EH (cell line): ENCODE measurements at places on chromosomes 12 and 14.

- DNase-seq: peak; percentile 51
These were observed 124.6 kb downstream of the KICS2 start for GRCh38 chr12:64097366-64098105.

- peak; percentile 64 for DNase-seq
These were observed 197.5 kb upstream of the TMEM132C start for GRCh38 chr12:128069359-128069997.

GRCh38 chr12:132551641-132552031 is 58.7 kb downstream of the LRCOL1 start:
- DNase-seq: no peak

GRCh38 chr12:122013136-122013535 is 8.5 kb upstream of the BCL7A start:
- DNase-seq: no peak

DNA sequence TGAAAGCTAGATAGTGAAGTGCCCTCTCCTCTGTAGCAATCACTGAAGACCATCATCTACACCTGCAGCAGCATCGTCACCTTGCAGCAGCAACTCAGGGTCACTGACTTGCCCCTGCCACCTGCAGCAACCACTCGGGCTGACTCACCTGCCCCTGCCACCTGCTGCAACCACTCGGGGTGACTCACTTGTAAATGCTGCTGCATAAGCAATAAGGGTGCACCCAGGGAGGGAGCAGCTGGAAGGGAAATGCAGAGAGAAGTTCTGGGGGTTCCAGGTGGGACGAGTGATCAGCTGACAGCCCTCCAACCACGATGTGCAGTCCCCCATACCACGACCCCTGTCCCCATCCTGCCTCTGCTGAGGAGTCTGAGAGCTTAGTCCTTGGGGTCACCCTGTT is 357.1 kb upstream of the SFSWAP start:
- DNase-seq: no peak

GRCh38 chr14:29227631-29228030 is 461.0 kb downstream of the FOXG1 start:
- peak; percentile 37 for DNase-seq

DNA sequence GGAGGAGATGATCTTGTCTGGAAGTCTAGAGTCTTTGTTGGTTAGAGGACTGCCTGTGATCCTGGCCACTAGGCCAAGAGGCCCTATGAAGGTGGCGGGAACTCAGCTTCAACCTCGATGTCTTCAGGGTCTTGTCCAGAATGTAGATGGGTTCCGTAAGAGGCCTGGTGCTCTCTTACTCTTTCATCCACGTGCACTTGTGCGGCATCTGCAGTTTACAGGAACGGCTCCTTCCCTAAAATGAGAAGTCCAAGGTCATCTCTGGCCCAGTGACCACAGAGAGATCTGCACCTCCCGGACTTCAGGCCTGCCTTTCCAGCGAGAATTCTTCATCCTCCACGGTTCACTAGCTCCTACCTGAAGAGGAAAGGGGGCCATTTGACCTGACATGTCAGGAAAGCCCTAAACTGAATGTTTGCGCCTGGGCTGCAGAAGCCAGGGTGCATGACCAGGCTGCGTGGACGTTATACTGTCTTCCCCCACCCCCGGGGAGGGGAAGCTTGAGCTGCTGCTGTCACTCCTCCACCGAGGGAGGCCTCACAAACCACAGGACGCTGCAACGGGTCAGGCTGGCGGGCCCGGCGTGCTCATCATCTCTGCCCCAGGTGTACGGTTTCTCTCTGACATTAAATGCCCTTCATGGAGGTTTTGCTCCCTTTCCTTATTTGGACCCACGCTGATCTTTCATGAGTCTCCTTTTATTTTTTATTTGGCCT is 17.7 kb downstream of the WNT5B start:
- no peak for DNase-seq

DNA sequence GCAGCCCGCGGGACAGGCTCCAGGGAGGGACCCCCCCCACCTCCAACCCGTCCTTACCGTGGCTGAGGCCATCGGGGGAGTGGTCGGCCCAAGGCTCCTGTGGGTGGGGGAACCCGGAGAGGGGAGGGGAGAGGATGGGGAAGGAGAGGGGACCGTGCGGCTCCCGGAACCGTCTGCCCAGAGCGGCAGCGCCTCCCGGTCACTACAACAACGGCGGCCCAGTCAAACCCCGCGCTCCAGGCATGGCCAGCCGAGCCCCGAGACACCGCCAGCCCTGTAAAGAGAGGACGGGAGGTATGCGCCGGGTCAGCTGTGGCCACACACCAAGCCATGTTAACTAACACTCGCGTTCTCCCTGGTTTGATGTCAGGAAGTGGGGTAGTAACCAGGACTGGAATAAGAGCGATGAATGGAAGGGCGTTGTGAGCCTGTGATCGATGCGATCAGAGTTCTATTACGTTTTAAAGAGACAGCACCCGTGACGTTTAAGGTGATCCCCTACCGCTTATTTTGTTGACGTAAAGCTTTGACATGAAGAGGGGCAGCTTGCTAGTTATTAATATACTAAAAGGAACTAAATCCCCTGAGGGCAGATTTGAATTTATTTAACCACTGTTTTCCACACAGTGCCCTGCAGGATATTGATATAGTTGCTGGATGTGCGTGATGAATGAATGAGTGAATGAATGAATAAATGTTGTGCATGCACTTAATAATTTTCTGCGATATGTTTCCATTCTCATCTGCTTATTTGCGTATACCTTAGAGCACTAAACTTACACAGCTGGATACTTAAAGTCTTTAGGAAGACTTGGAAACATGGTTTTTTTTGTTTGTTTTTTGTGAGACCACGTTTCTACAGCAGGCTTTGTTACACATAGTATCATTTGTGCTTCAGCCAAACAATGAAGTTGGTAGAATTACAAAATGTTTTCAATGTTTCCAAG is at the start of gene POC1B:
Gene POC1B, minus strand, starts transcription at position 224 of the 947 bp plus-strand sequence. Its CDS starts 152 bp downstream, at position 72.
- DNase-seq: peak; percentile 88

GRCh38 chr14:33510063-33510481 is 440.8 kb downstream of the EGLN3 start:
- DNase-seq: peak; percentile 12

- DNase-seq: peak; percentile 72
These were observed 409.0 kb upstream of the PDE3A start for GRCh38 chr12:19959353-19959752.

- DNase-seq: no peak
These were observed 116.3 kb downstream of the GLT1D1 start for GRCh38 chr12:128969480-128970055.

DNA sequence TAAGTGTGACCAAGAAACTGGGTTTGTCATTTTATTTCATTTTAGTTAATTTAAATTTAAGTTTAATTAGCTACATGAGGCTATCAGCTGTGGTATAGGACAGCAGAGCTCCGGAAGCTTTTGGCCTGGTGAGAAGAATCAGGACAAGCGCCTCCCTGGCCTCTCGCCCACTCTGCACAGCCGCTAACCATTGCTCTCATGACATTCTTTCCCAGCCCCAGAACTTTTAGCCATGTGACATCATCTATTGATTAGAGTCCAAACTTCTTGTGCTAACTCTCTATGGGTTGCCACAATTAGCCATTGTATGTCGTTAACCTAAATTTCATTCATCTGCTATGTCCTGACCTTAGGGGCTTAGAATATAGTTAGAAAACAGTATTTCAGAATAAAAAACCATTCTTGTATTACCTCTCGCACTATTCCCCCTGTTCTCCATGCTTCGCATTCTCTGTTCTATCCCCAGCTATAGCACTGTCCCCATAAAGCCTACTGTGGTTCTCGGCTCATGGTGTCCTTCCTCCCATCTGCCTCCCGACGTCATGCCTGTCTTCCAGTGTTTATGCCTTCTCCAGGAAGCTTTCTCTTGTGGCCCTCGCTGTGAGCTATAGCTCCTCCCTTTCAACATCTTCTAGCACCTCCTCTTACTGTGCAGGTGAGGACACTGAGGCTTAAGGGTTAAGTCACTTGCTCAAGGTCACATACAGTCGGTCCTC is 23.5 kb downstream of the SSH1 start:
- peak; percentile 94 for DNase-seq

DNA sequence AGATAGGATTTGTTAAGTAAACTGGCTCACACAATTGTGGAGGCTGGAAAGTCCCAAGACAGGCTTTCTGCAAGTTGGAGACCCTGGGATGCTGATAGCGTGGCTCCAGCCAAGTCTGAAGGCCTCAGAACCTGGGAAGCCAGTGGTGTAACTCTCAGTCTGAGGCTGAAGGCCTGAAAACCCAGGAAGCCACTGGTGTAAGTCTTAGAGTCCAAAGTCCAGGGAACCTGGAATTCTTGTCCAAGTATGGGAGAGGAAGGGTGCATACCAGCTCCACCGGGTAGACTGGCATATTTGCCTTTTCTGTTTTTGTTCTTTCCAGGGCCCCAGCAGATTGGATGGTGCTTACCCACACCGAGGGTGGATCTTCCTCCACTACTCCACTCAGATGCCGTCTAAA is 18.1 kb downstream of the GMFB start:
- DNase-seq: no peak

- peak; percentile 67 for DNase-seq
These were observed 539 bp upstream of the HMGA2 start for GRCh38 chr12:65823513-65824375.

DNA sequence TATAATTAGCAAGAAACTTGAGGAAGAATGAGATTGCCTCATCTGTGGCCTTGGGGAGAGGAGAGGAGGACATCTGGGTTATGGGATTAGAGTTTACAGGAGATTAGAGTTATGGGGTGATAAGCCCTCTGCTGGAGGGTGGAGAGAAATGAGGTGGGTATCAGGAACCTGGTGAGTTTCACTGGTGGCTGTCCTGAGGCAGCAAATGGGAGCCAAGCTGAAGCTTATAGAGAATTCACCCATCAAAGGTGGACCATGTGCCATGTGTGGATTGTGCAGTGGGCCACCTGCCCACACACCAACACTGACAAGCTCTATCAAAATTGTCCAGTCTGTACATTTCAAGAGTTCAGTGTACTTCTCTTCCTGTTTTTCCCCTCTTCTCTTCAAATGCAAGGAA is 135.3 kb downstream of the AEBP2 start:
- DNase-seq: peak; percentile 20

DNA sequence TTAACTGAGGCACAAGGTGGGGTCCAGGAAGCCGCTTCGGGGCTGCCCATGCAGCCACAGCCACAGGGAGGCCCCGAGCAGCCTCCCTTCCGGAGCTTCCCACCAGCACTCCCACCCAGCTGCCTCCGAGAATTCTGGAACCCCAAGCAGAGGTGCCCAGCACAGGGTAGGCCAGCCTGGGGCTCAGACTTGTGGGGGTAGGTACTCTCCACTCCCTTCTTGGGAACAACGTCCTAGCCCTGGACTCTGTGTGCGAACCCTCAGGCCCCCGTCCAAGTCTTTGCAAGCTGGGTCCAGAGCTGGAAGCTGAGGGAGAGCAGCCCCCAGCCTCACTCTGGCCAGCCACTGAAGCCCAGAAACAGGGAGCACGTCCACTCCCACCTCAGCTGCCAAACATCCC is 16.1 kb downstream of the ITPK1 start:
- DNase-seq: no peak
